Right forelimb (tissue), 1 donor: ENCODE measurements at places on chromosomes 3 and 15.

GRCh38 chr3:55729546-55729945, 242.4 kb upstream of the WNT5A start:
- DNase-seq: no peak

- DNase-seq: no peak
Observed at GRCh38 chr15:70633991-70634390, 129.4 kb downstream of the UACA start.

GRCh38 chr3:196624907-196625306, 14.6 kb upstream of the NRROS start:
- no peak for DNase-seq

GRCh38 chr3:24235121-24235520, 259.5 kb downstream of the THRB start:
- DNase-seq: no peak

DNA sequence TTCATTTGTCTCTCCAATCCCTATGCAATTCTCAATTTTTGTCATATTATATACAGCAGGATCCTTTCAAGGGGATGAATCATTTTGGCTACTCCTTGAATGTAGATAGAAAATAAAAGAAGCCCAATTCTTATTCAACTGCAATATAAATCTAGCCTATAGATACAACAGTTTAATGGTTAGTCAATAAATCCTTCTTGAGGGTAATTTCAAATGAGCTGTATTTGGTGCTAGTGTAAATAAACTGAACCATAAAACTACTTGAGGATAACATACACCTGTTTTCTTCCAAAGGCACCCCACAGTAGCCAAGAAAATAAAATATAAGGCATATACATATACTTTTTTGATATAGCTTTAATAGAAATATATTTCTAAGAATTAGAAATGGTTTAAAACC, 830.3 kb downstream of the ROBO1 start:
- no peak for DNase-seq

- DNase-seq: no peak
Observed at GRCh38 chr3:122755491-122755890, 38.1 kb downstream of the HSPBAP1 start.

- no peak for DNase-seq
Observed at GRCh38 chr3:173275740-173276139, 121.8 kb upstream of the NLGN1 start.

- DNase-seq: no peak
Observed at GRCh38 chr3:137854533-137855261, 90.6 kb downstream of the SOX14 start.

DNA sequence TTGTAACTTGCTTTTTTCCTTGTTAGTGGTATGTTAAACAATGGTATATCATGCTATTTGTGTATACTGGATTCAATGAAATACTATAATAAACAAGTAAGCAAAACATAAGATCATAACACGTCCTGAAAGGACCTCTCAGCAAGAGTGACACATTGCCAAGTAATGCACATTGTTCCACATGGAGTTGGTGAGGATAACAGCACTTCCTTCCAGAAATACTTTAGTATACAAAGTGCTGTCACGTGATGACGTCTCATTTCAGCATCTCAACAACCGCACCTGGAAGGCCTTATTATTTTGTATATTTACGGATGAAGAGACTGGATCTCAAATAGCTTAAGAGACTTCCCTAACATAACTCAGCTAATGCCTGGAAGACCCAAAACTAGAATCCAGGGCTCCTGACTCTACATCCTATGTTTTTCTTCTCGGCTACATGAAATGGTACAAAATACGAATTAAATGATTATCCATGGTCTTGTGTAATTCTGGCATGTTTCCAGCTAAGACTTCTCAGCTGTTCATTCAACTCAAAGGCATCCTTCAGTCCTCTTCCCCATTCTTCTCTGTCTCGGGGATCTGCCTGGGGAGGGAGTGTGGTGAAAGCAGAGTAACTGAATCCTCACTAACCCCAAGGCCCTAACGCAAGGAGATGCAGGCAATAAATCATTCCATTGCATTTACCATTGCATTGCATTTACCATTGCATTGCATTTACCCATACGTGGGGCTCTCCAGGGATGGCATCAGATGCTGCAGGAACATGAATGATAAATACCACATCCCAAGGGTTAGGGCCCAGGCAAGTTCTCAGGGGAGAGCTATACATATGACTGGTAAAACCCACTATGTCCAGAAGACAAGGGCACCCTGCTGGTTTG, 79.2 kb downstream of the LIPC start:
- DNase-seq: peak; percentile 36

GRCh38 chr3:124385996-124386395, 344.3 kb upstream of the UMPS start:
- no peak for DNase-seq

- no peak for DNase-seq
Observed at GRCh38 chr15:40487816-40488682, 17.3 kb downstream of the CHST14 start.

- no peak for DNase-seq
Observed at GRCh38 chr15:87877822-87878542, 378.6 kb downstream of the NTRK3 start.

DNA sequence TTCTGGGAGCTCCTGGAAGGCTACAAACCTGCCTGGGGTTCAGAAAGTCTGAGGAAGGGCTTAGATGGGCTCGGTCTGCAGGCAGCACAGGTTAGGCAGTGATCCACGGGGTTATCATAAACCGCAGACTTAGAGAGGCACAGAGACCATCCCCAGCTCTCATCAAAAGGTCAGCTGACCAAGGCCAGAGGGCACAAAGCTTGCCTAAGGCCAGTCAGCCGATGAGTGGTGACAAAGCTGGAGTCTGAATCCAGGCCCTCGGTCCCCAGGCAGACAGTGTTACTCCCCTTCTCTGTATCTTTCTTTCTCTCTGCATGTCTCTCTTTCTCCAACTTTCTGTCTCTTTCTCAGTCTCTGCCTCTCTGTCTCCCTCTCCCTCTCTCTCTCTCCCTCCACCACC, 56.5 kb downstream of the ADCY5 start:
- DNase-seq: no peak

DNA sequence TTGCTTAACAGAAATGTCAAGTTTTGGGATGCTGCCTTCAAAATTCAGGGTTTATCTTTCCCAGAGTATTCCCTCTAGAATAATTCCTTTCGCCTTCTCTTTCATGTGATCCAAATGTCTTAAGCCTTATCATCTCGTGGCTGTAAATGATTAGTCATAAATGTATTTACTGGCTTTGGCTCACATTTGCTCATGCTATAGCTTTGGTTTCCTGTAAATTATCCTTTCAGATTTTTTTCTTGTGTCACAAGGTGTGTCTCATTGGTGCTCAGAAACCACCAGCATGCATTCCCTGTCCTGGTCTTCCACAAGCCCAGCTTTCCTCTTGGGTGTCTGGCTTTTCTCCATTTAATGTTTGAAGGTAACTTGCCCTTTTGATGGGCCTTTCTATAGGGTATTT, 692.7 kb upstream of the ALCAM start:
- no peak for DNase-seq

GRCh38 chr15:81011593-81011992, 10.9 kb downstream of the TLNRD1 start:
- no peak for DNase-seq

GRCh38 chr3:194955979-194956696, 270.5 kb downstream of the FAM43A start:
- DNase-seq: peak; percentile 43

DNA sequence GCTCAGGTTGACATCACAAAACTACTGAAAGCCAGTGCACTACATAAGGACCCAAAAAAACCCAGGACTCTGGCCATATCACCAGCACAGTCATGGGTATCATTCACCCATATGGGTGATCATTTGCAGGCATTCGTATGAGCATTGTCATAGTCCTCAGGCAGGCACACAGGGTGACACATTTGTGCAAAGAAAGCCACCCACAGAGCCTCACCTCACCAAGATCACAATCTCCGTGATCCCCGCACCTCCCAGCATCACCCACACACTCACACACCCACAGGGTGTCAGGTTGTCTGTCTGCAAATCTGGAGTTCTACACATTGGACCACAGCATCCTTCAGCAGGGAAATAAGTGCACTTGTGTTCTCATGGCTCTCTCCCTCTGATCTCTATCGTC, 166.0 kb upstream of the LPP start:
- DNase-seq: no peak

- DNase-seq: no peak
Observed at GRCh38 chr15:76289582-76289981, 21.7 kb downstream of the ETFA start.

GRCh38 chr3:184261270-184261853, at the start of gene CAMK2N2:
Gene CAMK2N2, minus strand, starts transcription at chr3:184261553. Its CDS starts 268 bp downstream, at chr3:184261285.
- peak; percentile 52 for DNase-seq

DNA sequence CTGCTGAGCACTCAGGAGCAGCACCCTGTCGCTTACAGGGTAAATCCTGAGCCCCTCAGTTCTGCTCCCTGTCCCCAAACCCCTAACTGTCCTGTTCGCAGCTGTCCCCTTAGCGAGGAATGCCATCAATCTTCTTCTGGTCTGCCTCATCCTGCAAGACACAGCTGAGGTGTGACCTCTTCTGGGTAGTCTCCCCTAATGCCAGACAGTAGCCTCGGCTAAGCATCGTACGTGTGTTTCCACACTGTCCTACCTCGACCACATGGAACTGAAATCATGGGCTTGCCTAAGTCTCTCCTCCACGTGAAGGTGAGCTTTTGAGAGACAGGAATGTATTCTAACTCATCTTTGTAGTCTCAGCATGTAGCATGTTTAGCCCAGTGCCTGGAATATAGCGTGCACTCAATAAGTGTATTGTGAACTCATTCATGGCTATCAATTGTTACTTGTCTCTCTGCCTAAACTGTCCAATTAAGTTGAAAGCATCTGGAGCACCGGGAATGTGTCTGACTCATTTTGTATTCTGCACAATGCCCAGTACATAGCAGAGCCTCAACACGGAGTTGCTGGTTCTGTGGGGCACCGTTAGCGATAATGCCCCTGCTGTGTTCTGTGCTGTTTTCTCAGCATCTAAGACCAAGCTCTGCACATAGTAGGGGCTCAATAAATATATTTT, 90.2 kb downstream of the HES1 start:
- DNase-seq: no peak

DNA sequence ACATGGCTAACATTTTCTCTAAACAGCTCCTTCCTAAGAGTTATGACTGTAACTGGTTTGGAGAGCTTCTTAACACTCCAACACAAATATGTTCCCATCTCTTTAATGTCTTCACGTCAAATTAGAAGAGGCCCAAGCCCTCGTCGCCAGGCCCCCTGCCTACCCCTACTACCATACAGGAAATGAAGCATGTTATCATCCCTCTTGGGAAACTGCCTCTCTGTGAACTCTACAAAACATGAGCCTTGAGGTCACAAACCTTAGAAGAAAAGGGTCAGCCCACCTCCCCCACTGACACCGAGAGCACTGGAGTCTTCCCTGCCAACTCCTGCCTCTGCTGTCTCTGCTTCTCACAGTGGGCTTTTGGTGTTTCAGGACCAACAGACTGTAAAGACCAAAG, 243.1 kb upstream of the STT3B start:
- no peak for DNase-seq

DNA sequence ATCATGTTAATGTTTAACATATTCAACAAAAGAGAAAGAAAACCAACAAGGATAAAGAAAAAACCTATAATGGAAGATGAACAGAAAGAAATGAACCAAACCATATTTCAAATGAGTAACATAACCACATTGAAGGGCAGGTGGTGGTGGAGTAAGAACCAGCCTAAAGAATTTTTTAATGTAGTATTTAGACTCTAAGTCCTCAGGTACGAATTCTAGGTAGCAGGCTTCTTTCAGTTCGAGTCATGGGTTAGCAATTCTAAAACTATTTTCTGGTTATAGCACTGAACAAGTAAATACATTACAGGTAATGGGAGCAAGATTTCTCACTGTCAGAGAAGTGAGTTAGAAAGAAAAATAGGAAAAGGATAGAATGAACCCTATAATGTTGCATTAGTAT, 24.4 kb downstream of the DCBLD2 start:
- DNase-seq: no peak

GRCh38 chr15:89402518-89402805, 67.8 kb upstream of the POLG start:
- no peak for DNase-seq

DNA sequence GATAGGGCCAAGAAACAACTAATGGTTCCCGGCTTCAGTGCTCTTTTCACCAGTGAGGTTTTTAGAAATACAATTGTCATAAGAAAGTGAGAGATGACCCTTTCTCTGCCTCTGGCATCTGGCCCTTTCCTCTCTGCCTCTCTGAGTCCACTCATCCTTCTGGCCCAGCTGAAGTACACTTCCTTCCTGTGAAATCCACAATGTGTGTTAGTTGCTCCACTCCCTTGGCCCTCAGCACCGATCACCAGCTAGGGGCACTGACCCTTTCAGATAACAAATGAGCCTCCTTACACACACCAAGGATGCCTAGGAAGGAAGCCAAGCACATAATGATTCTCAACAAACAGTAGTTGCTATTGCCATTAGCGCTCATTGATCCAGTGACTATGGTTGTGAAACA, 2.9 kb upstream of the CAV3 start:
- DNase-seq: no peak
